NCI-H524 treated with DMSO at 0.1 percent for 48 hours (cell line): ENCODE measurements at places on chromosomes 3 and 15.

DNA sequence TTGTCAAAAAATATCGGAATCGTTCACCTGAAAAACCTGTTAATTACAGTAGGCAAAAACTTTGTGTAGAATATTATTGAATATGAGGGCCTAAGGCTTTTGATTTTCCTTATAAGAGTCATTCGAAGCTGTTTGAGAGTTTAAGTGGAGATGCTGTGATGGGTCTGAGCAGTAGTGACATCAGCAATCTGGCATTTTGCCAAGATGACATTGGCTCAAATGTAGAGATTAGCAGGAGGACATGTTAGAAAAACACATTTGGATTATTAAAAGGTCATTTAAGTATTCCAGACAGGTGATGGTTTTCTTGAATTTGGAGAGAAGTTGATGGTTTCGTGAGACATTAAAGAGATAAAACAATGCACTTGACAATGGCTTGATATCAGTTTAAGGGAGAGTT, 12.9 kb downstream of the OR5AC2 start:
- DNase-seq: no peak

DNA sequence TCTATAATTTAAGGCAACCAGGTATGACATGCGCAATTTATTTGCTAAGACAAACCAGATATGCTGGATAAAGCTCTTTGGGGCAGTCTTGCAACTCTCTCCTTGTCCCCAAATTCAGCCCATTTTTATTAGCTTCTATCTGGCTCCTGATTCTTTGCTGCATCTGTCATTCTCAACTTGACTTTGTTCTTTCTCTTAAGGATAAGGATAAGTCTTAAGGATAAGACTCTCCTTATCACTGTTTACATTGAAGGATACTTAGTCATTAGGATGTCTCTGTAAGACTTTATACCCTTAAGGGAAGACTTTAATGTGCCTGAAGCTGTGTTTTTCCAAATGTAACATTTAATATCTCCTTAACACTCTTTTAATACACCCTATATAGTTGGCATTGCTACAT, 49.2 kb downstream of the ALCAM start:
- DNase-seq: no peak

- DNase-seq: no peak
Measured at GRCh38 chr15:54556231-54556630, 578.0 kb downstream of the UNC13C start.

GRCh38 chr3:150765949-150766720, 3.2 kb upstream of the SIAH2 start:
- DNase-seq: no peak

DNA sequence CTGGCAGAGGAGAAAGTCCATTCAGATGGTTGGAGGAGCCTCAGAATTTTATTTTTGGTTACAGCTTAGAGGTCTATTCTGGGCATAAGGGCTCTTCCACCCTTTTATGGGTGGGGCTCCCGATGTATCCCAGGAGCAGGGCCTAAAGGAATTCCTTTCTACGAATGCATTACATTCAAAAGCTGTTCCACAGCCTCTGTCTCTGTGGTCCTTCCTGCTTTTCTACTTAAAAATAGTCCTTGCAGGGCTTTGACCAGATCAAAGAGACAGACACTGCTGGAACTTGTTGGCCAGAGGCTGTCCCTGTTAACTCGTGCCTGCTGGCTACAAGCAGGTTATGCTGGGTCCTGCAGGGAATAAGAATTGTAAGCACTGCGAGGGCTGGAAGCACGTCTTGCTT, 14.4 kb upstream of the NOX5 start:
- no peak for DNase-seq

GRCh38 chr3:128312271-128312670, 154.4 kb downstream of the DNAJB8 start:
- no peak for DNase-seq

DNA sequence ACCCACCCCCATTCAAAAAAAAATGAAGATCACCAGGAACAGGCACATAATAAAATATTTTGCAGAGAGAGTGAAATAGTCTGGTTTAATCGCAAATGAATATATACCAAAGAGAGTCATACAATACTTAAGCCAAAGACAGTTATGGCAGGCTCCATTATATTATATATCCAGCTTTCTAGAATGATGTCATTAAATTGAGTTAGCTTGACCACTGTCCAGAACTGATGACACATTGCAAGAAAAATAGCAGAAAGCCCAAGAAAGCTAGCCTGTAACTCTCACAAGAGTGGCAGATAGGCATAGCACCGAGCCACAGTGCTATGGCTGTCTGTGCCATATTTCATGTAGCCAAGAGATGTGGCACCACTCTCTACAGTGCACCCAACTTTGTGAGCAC, 231.9 kb upstream of the SEMA6D start:
- DNase-seq: no peak

DNA sequence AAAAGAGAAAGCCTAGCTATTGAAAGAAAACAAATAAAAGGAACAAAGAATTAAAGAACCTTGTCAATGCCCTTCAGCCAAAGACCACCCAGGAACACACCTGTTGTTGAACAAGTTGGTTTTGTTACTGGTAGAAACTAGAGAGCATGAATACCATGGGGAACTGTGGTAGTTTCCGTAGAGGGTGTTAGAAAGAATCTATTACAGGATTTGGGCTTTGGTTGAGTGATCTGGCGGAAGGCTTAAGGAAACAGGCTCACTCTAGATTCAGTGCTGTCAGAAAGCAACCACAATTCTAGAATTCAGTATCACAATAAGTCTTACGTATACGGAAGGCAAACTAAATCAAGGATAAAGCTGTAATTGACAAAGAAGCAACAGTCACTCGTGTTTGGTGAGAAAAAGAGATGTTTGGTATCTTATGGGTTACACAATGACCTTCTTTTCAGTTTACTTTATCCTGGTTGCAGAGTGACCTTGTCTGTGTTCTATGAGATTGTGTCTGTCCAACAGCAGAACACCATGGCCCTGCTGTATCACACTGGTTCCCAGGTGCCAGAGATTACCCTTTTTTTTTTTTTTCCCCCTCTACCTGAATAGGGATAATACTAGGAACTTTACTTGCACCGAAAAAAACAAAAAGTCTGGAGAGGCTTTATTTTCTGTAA, 265.9 kb downstream of the SHQ1 start:
- DNase-seq: no peak

- DNase-seq: no peak
Measured at GRCh38 chr3:183222631-183223235, 30.3 kb upstream of the B3GNT5 start.

DNA sequence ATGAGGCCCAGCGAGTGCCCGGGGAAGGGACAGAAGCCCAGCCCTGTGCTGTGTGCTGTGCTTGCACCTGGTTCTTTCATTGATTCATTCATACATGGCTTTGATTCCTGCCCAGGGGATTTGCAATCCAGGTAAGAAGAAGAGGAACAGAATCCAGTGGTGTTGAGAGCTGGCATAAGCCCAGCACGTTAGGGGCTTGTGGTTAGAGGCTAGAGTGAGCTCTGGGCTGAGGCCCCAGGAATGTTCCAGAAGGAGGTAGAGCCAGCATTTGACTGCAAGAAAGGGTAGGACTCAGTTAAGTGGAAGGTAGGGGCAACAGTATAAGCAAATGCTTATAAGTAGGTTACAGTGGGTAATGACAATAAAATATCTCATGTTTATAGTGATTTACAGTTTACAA, 2.3 kb downstream of the VWA5B2 start:
- no peak for DNase-seq

- peak; percentile 31 for DNase-seq
Measured at GRCh38 chr3:124281453-124282316, 289.8 kb upstream of the ROPN1 start.

- peak; percentile 42 for DNase-seq
Measured at GRCh38 chr3:53680028-53680427, 166.2 kb downstream of the CHDH start.

GRCh38 chr3:30516238-30516637, 90.2 kb upstream of the TGFBR2 start:
- DNase-seq: no peak

DNA sequence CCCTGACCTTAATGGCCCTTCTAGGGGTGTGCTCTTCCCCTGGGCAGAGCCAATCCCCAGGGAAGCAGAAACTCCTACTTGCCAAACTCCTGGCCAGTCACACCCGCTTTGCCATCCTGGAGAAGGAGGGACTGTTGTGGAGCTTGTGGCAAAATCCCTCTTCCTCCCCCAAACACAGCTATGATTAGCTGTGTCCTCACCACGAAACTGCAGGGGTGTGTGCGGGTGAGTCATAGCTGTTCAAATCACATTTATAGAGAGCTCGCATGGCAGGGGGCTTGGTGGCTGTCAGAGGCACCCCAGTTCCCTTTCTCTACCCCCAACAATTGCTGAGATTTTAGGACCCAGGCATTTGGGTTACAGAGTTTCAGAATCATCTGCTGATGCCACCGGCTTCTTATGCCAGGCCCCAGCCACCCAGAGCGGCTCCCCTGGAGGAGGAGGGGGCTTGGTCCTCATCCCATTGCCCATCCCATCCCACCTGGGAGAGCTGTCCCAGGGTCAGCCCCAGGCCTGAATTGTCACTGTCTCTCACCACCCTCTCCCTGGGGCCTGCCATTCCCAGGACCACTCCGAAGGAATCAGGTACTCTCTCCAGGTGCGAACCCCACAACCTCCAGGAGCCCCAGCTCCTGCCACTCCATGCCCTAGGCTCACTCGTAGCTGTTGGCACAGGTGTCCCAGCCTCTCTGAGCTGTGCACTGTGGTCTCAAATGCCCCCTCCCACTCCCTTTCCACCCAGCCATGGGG, 28.8 kb upstream of the MAGEF1 start:
- DNase-seq: no peak

DNA sequence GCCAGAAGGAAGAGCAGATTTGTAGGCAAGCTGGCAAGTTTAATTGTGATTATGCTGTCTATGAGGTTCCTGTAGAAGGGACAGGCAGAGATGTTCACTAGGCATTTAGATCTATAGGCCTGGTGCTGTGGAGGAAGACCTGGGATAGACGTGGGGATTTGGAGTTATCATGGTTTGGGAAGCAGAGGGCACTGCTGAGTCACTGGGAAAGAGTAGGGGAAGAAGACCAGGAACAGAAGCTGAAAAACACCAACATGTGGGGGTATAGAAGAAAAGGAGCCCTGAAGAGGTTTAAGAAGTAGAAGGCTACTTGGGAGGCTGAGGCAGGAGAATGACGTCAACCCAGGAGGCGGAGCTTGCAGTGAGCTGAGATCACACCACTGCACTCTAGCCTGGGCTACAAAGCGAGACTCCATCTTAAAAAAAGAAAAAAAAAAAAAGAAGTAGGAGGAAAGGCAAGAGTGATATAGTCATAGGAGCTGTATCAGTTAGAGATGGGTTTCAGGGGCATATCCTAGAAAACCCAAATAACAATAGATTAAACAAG, 19.3 kb downstream of the GRK7 start:
- no peak for DNase-seq

DNA sequence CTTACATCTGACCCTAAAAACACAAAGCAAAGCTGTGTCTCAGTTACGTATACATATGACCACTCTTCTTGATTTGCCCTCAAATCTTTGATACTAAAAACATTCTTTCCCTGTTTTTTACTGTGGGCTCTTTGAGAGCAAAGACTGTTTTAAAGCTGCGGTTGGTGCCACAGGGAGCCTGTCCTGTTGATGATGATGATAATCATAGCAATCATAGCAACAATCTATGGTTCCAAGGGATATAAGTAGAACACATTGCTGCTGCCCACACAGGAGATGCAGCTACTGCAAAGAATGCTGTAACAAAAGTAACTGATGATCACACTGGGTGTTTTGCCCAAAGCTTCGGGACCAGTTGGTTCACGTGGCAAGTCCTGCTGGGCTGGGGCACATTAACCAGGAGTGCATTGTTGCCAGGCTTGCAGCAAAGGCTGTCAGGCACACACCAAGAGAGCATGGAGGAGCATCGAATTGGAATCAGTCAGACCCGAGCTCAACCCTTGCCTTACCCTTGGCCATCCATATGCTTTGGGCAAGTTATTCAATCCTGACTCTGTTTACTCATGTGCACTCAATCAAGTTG, 131.4 kb upstream of the EIF1B start:
- no peak for DNase-seq

DNA sequence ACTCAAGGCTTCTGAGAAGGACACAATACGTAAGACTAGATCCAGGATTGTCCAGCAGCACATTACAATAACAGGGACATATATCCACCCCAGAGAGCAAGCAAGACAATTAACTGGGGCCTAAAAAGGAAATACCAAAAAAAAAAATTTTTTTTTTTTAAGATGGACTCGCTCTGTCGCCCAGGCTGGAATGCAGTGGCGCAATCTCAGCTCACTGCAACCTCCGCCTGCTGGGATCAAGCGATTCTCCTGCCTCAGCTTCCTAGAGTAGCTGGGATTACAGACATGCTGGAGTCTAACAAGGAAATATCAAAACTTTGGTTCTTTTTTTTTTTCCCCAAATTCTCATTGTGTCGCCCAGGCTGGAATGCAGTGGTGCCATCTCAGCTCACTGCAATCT, 28.8 kb upstream of the IMPDH2 start:
- no peak for DNase-seq

DNA sequence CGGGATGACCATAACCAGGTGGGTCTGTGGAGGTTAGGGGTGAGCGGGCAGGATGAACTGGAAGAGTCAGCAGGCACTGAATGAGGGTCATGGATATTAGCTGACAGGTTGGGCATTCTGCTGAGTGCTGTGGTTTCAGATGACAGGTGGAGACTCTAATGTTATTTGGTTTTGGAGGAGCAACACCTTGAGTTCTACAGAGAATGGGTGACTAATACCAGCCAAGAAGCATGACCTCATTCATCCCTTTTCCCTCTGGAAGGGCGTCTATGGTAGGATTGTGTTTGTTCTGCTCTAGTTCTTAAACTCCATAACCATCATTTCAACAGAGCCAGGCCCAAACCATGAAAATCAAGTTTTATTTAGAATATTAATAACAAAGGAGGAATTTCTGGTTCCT, 550.7 kb upstream of the LMCD1 start:
- no peak for DNase-seq

DNA sequence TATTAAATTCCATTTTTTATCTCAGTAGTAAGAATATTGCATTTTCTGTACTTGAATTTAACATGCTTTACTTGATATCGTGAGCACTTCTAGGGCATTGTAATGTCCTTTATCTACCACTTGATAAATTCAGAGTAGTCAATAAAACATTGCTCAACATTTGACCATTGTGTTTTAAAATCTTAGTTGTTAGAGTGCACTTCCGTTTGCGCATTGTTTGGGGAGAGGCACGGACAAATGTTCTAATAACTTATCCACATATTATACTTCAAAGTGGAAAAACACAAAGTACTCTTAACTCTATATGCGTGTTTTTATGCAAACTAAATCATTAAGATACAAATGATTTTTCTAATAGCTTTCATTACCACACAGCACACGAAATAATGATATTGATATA, 419 bp downstream of the FAM227B start:
- DNase-seq: no peak

DNA sequence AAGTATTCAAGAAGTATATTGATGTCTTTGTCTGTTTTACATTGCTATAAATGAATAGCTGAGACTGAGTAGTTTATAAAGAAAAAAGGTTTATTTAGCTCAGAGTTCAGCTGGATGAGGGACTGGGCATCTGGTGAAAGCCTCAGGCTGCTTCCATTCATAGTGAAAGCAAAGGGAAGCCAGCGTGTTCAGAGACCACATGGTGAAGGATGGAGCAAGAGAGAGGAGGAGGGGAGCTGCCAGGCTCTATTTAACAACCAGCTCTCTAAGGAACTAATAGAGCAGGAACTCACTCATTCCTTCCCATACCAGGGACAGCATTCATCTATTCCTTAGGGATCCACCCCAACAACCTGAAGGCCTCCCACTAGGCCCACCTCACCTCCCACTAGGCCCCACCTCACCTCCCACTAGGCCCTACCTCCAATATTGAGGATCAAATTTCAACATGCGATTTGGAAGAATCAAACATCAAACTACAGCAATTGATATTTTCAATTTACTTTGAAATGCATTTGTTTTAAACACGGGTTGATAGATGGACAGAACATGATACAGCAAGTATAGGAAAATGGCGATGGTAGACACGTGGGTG, 167.5 kb upstream of the HES1 start:
- DNase-seq: no peak
